ENCODE measurements at places on chromosomes 4 and X. TPM values are rescaled to one million over a fixed set of nuclear protein-coding genes. Genes with fewer than 3 reads are reported as not detected.

DNA sequence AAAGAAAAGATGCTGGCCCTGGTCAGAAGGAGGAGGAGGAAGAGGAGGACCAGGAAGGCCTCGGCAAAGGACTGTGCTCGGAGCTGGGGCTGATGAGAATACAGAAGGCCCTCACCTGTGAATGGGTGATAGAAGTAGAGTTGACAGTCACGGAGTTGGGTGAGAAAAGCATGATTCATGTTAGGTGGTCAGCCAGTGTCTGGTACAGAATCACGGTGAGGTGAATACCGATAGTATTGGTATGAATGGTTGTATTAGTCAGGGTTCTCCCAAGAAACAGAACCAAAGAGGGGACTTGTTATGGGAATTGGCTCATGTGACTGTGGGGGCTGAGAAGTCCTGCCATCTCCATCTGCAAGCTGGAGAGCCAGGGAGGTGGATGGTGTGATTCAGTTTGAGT, 32.5 kb upstream of the FAM156A start:
- no peak for DNase-seq

DNA sequence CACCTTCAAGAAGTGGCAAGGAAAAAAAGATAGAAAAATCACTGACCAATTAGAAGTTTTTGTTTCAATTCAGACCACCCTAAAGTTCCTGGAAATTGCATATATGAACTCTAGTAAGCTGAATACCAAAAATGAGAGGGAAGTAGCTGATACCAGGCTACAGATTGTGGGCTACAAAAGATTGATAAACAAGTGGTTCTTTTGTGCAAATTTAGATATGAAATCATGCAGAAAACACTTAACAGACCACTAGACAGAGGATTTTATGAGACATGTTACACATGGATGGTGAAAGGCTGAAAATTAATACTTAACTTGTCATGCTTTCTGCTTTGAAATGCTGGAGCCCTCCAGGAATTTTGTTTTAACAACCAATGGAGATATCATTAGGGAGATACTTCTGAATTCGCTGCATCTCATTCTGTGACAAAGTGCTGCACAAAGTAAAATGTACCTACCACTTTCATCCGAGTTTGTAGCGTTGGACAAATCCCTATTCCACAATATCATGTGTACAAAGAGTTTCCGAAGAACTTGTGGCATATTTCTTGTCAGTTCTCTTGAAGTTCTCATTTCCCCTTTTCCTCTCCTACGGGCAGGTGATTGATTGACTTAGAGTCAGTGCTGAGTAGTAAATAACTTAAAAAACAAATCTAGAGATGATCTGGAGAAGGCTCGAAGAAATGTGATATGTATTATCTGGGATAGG, 235.0 kb downstream of the PALLD start:
- DNase-seq = no peak

DNA sequence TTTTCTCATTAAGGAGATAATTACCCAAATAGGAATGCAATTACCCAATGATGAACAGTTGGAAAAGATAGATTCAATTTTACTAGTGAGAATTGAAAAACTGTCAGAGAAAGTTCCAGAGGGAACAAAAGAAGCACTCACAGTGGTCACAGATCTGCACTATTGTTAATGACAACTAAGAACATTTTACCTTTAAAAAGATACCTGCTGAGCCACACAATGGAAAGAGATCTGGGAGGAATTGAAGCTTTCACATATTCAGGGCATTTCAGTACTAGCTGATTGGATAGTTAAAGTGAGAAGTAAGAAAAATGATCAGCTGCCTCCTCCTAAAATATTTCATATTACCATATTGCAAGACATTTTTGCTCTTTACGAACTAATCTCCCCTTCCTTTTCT, 1822.2 kb downstream of the STIM2 start:
- DNase-seq = no peak

- peak; percentile 62 for DNase-seq
These were observed at the start of gene SMARCA1 for GRCh38 chrX:129523079-129523911. Gene SMARCA1 (minus strand): TSS chrX:129523490. CDS start chrX:129523370, 120 bp downstream.

DNA sequence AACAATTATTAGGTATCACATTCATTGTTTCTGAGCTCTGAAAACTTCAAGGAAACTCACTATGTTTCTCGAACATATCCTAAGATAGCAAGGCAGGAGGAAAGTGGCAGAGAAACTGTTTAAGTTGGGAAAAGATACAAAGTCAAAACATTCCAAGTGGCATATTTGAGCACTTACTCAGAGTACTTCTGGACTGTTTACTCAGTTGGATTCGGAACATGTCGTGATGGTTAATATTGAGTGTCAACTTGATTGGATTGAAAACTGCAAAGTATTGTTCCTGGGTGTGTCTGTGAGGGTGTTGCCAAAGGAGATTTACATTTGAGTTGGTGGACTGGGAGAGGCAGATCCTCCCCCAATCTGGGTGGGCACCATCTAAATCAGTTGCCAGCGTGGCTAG, 298.3 kb downstream of the IL1RAPL2 start:
- DNase-seq = no peak

DNA sequence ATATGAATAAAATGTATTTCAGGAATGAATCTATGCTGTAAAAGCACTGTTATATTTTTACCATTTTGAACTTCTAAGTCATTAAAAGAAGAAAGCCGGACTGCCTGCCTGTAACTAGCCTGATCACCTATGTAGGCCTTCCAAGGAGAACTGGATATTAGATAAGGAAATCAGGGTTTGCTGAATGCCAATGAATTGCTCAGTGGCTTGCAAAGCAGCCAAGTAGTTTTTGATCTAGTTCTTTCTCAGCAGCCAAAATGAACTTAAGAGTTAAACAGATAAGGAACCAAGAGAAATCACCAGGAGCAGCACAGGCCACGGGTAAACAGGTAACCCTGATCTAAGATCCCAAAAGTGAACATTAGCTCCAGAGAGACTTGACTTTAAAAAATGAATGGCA, 3.3 kb downstream of the ANXA5 start:
- DNase-seq = no peak

DNA sequence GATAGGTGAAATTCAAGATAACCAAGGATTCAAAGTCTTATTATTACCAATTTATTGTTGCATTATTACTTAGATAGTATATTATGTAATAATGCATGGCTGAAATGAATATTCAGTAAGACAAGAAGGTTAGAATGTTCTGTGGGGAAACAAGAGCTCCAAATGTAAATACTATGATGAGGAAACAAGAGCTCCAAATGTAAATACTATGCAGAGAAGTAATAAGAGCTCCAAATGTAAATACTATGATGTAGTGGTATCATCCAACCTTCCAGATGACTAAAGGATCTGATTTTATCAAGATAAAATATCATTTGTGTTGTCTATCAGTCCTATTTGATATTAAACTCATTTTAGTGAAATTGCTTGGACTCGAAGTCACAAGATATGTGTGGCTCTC, 82.2 kb upstream of the PCDH18 start:
- no peak for DNase-seq

ZAR1 gene
- total RNA-seq = not detected

All from heart left ventricle (tissue), 16 donors.